ENCODE measurements at places on chromosomes 13 and 19.
A peak's percentile ranks its signal among the peaks of the same experiment; 100 is the strongest.

DNA sequence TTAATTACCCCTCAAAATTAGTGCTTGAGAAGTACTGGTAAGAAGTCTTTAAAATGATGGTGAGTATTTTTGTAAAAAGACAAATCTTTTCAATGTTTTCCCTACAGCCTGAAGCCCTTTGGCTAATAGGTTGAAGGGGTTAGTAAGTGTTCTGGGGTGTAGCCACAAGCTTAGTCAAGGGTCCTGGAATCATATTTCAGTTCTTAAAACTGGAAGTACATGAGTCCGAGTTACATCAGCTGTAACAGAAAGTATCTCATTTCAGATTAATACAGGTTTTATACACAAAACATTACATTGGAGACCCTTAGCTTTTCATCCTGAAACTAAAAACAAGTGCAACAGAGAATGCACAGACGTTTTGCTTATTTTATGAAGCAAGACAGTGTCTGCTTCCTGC is 52.7 kb upstream of the TEX29 start:
- DNase-seq, result no peak

DNA sequence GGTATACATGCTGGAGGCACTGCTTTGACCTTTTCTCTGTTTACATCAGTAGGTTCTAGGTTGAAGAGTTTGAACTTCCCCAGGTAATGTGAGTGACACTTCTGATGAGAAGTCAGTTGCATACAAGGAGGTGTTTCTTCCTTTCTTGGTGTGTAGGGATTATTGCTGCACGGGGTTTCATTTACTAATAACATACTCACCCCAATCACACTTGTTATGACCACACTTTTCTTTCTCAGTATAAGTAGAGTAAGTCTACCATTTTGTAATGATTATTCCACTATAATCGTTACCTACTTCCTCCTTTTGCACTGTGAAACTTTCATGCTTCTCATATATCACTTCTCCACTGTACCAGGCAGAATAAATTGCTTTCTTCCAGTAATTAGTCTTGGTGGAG is 138.0 kb downstream of the TNFSF13B start:
- DNase-seq, result no peak

DNA sequence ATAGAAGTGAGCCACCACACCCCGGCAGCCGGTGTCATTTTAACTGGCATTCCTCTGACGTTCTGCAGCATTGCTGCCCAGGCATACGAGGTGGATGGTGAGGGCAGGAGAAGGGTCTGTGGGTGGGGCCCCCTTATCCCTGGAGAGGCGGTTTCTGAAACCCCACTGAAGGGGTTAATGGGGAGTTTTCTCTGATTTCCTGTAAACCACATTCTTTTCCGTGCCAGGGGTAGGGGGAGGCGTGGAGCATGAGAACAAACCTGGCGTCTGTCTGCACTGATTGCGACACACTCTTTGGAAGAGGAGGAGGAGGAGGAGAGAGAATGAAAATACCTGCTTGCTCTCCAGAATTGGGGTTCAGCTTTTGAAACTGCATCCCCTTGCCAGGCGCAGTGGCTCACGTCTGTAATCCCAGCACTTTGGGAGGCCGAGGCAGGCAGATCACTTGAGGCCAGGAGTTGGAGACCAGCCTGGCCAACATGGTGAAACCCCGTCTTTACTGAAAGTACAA is 2.7 kb upstream of the C3 start:
- no peak for DNase-seq

- DNase-seq, result no peak
These were observed 3.7 kb downstream of the FUZ start for GRCh38 chr19:49809160-49809940.

GRCh38 chr13:30785191-30785850 is 50.0 kb downstream of the ALOX5AP start:
- no peak for DNase-seq

- no peak for DNase-seq
These were observed 69.1 kb downstream of the RBM26 start for GRCh38 chr13:79336966-79337365.

DNA sequence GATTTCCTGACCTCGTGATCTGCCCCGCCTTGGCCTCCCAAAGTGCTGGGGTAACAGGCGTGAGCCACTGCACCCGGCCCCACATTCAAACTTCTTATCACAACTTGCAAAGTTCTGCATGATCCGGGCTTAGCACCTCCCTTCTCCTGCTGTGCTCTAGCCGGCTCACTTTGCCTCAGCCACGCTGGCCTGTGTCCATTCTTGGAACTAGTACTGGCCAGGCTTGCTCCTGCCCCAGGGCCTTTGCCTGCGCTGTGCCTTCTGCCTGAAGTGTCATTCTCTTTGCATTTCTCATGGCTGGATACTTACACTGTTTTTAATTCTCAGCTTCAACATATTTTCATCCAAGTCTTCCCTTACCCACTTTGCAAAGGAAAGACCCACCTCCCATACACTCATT is 29.9 kb downstream of the CACNG6 start:
- DNase-seq, result no peak

GRCh38 chr13:34420702-34421346 is 521.2 kb upstream of the NBEA start:
- DNase-seq, result no peak

GRCh38 chr13:49055021-49055420 is 79.3 kb downstream of the FNDC3A start:
- DNase-seq, result no peak

- DNase-seq, result no peak
These were observed 25.2 kb downstream of the ANKRD27 start for GRCh38 chr19:32649751-32650150.

GRCh38 chr13:79775830-79776229 is 294.9 kb downstream of the NDFIP2 start:
- DNase-seq, result peak; percentile 38

DNA sequence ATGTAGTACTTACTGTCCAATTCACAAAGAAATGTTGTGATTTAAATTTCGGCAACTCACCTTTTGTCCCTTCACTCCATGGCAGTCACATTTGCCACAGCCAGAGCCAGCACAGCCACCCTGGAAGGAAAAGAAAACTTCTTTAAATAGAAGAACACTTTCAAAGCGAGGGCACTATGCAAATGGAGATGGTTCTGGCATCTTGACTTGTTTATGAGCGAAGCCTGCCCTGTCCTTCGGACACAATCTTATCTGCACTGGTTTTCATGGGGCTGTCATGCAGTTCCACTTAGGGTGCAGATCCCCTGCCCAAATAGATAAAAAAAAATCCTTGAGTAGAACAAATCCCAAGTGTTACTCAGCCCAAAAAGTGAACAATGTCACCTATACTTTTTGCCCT is 64.3 kb downstream of the COL4A1 start:
- DNase-seq, result no peak

- no peak for DNase-seq
These were observed 2.9 kb upstream of the DMKN start for GRCh38 chr19:35516310-35516709.

DNA sequence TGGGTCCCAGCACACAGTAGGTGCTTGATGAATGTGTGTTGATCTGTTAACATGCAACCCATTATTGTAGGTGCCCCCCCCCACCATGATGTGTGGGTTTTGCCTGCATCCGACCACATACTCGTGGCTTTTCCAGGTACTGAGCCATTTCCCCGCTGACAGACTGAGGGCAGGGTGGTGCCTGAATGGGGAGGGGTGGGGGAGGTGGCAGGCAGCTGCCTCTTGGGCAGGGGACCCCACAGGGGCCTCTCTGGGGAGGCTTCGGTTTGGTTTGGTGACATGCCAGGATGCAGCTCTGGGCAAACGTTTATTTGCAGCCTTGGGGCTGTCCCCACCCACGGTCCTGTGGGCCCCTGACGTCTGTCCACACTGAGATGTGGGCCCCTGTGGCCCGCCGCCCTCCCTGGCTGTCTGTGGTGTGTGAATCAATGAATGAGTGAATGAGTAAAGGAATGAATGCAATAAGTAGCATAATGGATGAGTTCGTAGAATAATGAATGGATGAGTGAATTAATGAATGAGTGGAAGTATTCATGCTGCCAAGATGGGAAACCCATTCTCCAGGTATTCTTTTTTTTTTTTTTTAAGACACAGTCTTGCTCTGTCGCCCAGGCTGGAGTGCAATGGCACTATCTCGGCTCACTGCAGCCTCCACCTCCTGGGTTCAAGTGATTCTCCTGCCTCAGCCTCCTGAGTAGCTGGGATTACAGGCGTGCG is 9.0 kb upstream of the JUND start:
- DNase-seq, result no peak

- DNase-seq, result no peak
These were observed 11.1 kb downstream of the LMO7 start for GRCh38 chr13:75647126-75647784.

DNA sequence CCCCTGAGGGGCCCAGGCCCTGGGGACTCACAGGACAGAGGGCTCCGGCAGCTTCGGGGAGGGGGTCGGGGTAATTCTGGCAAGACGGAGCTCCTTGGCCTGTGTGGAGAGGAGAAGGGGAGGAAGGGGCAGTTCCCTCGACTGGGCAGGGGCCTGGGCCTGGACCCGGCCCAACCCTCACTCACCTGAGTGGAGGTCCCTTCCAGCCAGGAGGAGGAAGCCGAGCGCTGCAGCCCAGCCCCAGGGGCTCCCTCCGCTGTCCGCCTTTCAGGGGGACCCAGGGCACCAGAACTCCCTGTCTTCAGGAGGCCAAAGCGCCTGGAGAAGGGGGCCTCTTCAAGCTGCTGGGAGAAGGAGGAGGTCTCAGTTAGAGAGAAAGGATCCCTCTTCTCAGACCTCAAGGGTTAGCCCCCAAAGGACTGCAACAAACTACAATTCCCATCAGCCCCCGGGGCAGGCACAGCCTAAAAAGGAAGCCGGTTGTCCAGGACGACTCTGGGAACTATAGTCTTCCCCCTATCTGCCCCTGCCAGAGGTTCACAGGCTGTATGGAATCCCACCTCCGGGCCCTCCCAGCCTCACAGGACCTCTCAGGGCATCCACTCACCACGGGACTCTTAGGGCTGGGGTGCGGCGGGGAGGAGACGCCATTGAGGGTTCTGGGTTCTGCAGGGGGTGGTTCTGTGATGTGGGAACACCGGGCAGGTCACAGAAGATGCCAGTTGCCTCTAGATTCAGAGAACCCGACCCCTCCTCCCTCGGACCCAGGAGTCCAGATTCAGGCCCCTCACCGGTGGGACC is 19.8 kb downstream of the EPS8L1 start:
- no peak for DNase-seq

DNA sequence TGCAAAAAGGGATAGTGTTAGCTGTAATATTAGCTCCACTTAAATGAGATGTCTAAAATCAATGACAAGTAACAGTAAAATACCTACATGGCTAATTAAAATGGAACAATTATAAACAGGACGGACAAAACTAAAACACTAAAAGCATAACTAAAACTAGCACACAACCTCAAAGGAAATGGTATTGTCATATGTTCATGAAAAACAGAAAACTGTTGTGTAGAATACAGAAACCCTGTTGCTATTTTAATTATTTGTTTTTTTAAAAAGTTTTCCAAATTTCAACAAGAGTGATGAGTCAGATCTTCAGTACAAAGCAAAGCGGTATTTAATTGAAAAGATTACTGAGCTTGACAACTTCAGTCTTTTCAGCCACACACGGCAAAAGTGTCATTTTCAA is 4.2 kb downstream of the RCBTB2 start:
- no peak for DNase-seq

DNA sequence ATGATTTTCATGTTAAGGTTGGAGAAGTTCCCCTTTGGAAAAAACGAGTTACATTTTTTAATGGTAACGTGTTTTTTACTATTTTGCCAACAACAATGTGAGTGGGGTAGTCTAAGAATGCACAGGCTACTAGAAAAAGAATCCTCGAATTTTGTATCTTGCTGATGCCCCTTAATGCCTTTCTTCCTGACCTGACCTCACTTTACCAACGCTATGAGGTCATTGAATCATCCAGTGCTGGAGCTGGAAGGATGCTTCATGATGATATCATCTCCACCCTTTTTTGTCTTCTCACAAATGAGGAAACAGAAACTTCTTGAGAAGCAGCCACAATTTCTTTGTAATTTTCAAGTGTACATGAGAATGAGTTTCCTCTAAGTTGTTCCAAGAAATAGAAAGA is 8.2 kb upstream of the UBL3 start:
- DNase-seq, result no peak

- DNase-seq, result peak; percentile 61
These were observed 353.3 kb upstream of the HTR2A start for GRCh38 chr13:47250146-47250545.

DNA sequence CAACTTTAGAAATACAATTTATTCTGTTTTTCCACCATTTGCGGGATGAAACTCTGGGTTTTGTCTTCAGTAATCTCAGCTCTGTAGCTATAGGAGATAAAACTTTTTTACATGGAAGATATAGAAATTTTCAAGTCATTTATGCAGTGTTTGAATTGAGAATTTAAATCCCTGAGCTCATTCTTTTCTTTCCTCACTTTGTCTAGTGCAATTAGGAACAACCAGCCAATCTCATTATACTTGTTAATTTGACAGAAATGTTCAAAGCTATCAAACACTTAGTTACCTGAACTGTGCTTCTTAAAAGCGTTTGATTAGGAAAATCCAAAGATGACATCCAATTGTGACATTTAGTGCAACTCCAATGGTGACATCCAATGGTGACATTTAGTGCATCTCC is 1014.3 kb downstream of the SLITRK5 start:
- no peak for DNase-seq

- DNase-seq, result peak; percentile 25
These were observed 3.8 kb upstream of the ZNF626 start for GRCh38 chr19:20664901-20665781.

- DNase-seq, result no peak
These were observed 8.6 kb downstream of the CYTH2 start for GRCh38 chr19:48477698-48478338.

- DNase-seq, result peak; percentile 51
These were observed 1395.8 kb downstream of the SLITRK5 start for GRCh38 chr13:89066868-89067466.

- no peak for DNase-seq
These were observed 304.4 kb downstream of the PCDH17 start for GRCh38 chr13:57935965-57936364.

DNA sequence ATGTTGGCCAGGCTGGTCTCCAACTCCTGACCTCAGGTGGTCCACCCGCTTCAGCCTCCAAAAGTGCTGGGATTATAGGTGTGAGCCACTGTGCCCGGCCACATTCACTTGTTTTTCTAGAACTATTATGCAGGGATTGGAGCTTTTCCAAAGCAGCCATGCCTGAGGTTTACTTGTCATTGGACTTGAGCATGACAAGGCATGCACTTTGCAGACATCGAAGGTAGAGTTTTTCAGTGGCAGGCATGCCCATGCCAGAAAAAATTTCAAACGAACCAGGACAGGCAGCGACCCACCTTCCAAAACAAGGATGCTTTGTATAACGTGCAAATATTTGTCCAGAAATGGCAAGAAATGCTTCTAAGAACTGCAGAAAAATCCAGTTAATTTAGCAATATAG is 17.7 kb downstream of the PNMA8A start:
- no peak for DNase-seq

- DNase-seq, result no peak
These were observed 26.8 kb upstream of the SACS start for GRCh38 chr13:23460309-23460708.

DNA sequence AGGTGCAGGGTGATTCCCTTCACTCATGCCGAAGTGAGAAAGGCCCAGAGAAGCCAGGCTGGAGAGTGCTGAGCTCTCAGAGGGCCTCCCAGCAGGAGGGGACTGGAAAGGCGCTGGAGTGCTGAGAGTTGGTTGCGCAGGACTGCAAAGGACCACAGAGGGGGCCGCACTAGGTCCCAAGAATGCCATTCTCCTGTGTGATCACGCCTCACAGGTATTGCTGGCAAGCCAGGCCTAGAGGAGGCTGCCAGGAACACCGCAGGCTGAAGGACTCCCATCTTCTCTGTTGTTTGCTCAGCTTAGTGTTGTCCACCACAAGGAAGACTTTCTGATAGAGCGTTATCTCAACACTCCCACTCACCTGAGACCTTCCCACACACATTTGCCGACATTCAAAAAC is 165.0 kb downstream of the FGF14 start:
- no peak for DNase-seq

GRCh38 chr13:97262058-97262457 is 39.9 kb downstream of the MBNL2 start:
- no peak for DNase-seq

Measured in muscle of arm (tissue), 14 donors.